ENCODE measurements at places on chromosomes 6 and 20.
A peak's percentile ranks its signal among the peaks of the same experiment; 100 is the strongest.

DNA sequence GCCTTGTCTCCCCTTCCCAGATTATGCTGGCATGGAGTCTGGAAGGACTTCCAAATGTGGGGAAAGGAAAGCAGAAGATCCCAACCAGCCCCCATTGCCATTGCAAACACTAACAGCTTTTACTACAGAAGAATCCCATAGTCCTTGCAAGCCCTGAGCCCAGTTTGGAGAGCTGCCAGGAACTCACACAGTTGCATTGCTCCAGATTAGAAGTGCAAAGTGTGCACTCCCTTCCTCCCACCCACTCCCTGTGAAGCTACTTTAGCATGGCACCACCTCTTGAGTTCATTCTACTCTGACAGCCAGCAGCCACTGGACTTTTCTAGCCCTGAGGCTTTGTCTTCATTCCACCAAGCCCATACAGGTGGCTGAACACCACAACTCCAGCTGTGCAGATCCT, 67.6 kb downstream of the SLC22A2 start:
- no peak for DNase-seq

DNA sequence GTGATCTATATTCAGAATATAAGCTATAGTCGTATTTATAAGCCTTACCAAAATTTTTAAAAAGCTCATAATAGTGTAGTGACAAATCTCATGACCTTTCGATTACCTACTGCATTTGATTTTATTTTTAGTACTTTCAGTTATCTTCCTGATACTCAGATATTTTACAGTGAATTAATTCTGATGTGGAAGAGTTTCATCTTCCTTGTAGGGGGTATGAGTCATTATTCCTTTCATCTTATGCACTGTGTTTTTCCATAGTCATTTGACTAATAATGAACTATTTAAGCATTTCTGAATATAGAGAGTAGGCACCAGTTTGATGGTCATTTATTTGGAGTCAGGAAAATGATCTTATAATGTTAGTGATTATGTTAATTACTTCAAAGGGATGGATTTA, 36.4 kb downstream of the HDGFL1 start:
- DNase-seq, result no peak

DNA sequence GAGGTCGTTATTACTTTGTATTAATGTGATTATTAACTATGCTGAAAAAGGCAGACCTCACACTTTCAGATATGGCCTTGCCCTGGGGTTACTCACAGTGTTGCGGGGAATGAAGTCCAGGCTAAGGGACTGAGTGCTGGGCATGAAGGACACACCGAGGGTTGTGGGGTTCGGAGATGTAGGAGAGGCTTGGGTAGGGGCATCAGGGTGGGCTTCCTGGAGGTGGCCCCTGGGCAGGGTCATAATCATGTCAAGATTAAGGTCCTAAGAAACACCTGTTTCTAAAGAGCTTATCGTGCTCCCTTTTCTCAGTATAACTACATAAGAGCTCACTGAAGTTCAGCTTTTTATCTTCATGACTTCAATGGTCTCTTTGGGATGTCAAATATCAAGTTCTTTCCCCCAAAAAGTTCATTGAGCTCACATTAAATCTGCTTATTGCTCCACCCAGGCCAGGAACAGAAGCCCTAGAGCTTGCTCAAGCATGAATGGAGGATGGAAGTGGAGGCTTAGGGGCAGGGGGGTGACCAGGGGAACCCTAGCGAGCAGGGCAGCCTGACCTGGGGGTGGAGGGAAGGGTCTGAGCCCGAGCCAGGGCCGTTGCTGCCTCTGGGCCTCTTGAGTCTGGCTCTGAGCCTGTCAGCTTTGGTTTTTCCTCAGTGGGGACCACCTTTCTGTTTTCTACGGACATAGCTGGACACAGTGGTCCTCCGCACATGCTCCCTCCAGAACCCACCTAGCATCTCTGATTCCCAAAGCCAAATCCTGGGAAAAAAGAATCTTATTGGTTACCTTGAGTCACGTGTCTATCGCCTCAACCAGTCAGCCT, 37.3 kb upstream of the TGM2 start:
- DNase-seq, result no peak

DNA sequence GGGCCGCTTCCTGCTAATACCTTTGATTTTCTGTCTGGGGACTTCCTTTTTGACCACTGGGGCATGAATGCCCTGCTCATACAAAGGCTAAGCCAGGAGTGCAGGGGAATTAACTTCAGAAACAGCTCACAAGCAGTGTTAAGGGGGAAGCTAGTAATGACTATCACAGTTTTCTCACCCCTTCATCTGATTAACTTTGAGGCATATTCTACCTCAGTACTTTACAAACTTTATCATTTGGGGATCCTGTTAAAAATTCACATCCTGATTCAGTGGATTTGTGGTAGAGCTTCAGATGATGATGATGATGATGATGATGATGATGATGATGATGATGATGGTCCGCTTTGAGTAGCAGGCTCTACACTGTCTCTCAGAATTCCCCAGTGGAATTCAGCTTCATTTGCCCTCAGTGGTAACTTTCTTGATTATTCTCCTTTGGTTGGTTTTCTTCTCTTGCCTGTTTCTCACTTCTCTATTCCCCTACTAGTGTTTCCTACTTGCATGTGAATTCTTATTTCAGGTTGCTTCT, 78.4 kb upstream of the TMEM170B start:
- no peak for DNase-seq

GRCh38 chr6:89371849-89372505, 19.5 kb upstream of the UBE2J1 start:
- no peak for DNase-seq

DNA sequence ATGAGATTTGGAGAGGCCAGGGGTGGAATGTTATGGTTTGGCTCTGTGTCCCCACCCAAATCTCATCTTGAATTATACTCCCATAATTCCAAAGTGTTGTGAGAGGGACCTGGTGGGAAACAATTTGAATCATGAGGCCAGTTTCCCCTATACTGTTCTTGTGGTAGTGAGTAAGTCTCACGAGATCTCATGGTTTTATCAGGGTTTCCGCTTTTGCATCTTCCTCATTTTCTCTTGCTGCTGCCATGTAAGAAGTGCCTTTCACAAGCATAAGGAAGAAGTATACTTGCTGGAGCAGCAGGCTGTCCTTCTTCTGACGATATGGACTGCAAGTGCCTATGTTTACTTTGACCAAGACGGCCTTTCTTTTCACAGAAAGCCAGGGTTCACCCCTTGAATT, 270.5 kb downstream of the ESR1 start:
- DNase-seq, result no peak

GRCh38 chr6:42417641-42418112, 34.0 kb downstream of the TRERF1 start:
- DNase-seq, result no peak

GRCh38 chr6:74466572-74466971, 739.3 kb downstream of the COL12A1 start:
- DNase-seq, result no peak

DNA sequence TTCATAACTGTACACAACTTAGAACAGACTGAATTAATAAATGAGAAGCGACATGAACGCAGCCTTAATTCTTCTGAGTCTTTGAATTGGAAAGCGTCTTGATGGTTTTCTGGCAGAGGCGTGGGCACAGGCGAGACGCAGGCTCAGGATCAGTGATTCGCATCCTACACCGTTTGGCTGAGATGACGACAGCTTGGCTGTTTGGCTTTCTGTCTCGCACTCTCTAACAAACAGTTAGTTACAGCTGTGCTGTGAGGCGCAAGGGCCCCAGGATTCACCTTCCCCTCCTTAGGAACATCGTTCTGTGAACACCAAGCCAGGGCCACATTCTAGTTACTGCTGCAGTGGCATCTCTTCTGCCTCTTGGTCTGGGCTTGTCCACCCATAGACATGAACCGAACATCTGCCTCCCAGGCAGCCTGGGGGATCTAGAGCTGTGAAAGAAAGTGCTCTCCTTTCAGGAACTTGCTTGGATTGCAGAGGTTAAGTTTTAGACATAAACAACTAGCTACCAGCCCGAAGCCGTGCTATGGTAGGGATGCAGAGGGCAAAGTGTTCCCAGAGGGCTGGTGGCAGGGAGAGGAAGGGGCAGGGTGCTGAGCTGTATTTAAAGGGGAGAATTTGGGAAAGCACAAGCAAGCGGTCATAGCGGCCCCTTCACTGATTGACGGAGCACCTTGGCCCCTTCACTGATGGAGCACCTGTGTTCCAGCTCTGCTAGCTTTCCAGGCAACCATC, 49.6 kb downstream of the TCP11 start:
- no peak for DNase-seq

DNA sequence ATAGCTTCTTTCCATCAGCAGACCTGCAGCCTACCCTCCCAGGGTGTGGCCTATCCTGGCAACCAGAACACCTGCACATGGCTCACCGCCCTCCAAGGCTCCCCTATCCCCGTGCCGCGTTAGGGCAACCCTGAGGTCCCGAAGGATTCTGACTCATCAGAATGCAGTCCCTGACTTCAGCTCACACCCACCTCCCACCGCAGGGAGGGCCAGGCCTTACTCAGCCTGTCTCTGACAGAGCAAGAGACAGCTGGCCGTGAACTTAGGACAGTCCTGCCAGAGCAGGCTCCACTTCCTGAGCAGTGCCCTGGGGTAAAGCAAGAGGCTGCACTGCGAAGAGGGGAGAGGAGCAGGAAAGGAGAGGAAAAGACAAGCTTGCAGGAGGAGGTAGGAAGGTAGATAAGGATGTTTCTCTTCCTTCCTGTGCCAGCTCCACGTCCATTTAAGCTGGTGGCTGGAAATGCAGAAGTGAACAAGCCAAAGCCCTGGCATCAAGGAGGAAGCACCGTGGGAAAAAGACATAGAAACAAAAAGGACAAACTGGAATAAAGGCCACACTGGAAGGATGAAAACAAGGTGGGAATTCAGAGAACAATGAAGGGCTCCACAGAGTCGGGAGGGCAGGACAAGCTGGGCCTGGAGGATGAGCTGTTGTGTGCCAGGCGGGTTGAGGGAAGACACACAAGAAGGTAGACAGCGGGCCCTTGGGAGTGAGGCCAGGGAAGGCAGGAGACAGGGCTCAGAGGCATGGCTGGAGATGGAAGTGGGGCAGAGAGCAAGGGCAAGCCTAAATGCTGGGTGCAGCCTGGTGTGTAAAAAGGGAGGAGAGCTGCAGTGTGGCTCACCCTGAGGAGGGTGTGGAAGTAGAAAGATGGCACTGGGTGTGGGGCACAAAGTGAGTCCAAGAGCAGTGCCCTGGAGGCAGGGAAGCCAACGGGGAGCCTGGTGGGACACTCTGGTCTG, 102.7 kb downstream of the SLC23A2 start:
- peak; percentile 45 for DNase-seq

DNA sequence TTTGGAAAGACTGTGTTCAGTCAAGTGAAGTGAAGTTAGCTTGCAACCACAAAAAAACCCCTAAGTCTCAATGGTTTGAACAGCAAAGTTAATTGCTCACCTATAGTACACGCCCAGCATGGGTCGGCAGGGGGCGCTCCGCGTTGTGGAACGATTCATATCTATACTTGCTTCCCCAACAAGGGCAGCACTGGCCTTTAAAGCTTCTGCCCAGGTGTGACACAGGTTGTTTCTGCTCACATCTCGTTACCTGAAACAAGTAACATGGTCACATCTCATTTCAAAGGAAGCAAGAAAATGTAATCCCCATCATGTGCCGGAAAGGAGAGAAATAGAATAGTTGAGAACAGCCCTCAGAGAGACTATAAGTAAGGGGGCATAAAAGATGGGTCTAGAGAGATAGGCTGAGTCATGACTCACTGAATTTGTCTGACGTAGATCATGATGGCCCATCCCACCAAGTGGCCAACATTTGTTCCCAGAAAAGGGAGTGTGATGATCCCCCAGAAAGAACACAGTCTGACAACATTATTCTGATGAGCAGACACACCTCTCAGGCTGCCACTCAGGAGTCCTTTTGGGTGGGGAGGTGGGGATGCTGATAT, 29.0 kb downstream of the HNF4A start:
- DNase-seq, result peak; percentile 65

- DNase-seq, result peak; percentile 60
These were observed 81.0 kb downstream of the GPX5 start for GRCh38 chr6:28606424-28607391.

GRCh38 chr20:37361336-37361735, 15.4 kb downstream of the SRC start:
- DNase-seq, result no peak

DNA sequence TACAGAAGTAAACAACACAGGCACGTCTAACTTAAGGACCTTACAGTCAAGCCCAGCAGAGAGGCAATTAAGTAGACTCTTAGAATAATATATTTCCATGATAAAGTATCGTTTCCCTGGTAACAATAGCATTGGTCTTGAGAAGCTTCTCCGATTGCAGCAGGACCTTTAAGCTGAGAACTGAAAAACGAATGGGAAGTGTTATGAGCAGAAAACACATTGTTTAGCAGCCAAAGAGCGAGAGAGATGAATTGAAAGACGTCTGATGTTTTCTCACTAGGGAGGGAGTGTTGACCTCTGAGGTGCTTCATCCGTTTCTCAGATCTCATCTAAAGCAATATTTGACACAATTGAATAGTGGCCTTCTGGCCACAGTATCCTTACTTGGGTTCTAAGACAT, 855 bp downstream of the BYSL start:
- peak; percentile 27 for DNase-seq

- no peak for DNase-seq
These were observed 968 bp upstream of the CCN5 start for GRCh38 chr20:44714102-44714700.

DNA sequence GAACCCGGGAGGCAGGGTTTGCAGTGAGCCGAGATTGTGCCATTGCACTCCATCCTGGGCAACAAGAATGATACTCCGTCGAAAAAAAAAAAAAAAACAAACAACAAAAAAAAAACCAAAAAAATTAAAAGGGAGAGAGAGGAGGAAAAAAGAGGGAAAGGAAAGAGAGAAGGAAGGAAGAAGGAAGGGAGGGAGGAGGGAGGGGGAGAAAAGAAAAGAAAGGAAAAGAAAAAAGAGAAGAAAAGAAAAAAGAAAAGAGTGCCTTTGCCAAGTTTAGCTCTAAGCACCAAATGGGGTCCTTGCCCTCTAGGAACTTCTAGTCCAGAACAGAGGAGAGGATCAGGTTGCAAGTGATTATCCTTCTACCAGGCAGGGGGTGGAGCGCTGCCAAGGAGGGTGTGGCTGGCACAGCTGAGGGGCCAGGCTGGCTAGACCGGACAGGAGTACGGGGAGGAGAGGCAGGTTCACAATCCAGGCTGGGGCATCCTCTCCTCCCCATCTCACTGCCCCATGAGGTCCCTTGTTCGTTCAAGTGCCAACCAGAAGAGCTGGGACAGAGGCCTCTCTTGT, 19.1 kb downstream of the GNAS start:
- DNase-seq, result no peak

Data from kidney capillary endothelial cell (primary cell).